Stimulated activated CD4-positive, alpha-beta T cell treated with anti-CD3 and anti-CD28 coated beads, TNF-alpha, amount 100 ng/mL, for 48 hours (primary cell): ENCODE measurements at places on chromosomes 3 and 15.

DNA sequence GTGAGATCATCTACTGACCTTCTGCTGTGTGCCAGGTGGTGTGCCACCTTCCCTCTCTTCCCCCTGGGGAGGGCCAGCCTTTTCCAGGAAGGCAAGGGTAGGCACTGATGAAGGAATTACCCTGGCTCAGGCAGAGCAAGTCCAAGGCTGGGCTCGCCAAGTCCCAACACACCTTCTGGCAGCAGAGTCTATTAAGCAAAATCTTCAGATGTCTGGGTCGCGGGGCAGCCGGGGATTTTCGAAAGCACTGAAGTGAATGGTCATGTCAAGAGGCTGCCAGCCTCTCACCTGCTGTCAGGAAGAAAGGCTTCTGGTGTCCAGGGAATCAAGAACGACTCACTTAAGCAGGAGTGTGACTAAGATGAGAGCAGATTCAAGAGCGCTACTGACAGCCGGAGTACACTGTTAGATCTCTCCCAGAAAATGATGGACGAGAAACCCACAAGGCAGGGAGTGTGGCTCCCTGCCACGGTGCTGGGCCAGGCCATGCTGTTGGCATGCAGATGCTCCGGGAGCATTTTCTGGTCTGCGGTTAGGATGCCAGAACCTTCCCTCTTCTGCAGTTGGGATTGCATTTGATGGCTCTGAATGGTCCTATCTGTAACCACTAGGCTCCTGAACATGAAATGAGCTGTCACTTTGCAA is 479.8 kb downstream of the SHQ1 start:
- no peak for DNase-seq

DNA sequence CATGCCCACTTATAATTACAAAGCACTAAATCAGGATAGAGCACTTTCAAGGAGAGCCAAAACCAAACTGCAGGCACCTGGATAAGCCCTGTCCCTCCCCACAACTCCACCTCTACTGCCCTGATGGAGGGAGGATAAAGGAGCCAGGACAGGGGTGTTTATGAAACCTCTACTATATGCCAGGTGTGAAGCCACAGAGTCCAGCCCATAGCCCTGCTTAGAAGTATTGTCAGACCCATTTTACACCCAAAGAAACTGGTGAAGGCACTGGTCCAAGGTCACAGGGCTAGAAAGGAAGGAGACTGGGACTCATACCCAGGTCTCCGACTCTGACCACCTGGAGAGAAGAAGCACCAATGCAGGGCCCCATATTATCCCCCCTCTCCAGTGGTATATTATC is 48.7 kb downstream of the SH3BP5 start:
- DNase-seq, result no peak

DNA sequence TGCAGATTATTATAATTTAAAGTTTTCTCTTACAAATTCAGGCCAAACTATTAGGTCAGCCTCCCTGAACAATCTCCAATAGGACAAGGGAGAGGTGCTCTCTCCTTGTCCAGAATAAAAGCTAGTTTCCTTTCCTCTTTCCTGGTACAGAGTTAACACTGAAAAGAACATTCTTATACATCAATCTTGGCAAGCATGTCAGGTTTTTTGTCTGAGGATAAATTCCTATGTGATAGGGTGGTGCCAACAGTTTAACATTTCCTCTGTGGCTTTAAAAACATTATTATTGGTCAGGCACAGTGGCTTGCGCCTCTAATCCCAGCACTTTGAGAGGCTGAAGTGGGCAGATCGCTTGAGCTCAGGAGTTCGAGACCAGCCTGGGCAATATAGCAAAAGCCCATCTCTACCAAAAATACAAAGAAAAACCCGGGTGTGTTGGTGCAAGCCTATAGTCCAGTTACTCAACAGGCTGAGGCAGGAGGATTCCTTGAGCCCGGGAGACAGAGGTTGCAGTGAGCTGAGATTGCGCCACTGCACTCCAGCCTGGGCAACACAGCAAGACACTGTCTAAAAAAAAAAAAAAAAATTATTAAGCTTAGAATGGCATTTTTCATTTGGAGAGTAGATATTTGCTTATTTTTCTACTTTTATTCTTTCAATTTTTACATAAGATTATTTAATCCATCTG is 13.7 kb upstream of the ULK4 start:
- no peak for DNase-seq

DNA sequence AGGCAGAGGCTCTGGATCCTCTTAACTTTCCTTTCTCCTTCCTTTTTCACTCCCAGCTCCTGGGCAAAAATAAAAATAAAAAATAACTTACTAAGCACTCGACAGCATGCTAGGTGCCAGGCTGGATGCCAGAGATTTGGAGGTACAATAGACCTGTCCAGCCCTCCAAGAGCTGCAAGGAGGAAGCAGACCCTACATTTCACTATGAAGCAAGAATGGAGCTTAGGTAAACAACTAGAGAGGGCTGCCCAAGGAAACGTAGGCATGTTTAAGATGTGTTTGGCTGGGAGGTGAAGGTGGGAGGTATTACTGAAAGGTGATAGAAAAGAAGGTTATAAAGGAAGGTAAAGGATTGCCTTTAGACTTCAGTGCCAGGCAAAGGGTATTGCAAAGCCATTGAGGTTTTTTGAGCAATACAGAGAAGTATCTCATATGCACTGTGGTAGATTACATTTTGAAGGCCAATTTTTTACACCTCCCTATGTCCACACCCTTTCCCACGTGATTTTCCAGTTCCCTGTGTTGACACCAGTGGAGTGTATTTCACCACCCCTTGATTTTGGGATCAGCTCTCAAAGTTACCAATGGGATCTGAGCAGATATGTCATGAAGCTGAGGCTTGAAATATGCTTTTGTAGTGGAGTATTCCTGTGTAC is 69.1 kb downstream of the DCLK3 start:
- DNase-seq, result no peak

GRCh38 chr3:184880276-184881019 is 68.5 kb downstream of the VPS8 start:
- DNase-seq, result no peak

DNA sequence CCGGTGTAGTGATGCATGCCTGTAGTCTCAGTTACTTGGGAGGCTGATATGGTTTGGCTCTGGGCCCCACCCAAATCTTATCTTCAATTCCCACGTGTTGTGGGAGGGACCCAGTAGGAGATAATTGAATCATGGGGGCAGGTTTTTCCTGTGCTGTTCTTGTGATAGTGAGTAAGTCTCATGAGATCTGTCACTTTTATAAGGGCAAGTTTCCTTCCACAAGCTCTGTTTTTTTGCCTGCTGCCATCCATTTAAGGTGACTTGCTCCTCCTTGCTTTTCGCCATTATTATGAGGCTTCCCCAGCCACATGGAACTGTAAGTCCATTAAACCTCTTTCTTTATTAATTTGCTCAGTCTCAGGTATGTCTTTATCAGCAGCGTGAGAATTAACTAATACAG is 566.7 kb upstream of the NECTIN3 start:
- no peak for DNase-seq

- no peak for DNase-seq
Measured at GRCh38 chr3:161551697-161552096, 55.1 kb downstream of the OTOL1 start.

DNA sequence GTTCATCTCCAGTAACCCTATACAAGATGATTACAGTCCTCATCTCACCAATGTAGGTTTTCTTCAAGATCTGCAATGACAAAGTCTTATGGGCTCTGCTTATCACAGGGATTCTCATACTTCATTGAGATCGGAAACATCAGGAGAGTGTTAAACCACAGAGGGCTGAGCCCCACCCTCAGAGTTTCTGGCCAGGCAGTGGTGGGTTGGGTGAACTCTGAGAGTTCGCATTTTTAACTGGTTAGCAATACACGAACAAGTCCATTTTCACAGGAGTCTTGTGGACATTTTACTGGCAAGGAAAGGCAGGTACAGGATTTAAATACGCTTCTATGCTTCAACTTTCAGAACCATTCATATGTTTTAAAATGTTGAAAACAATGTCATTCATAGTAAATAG is 366.7 kb upstream of the ROBO2 start:
- no peak for DNase-seq

DNA sequence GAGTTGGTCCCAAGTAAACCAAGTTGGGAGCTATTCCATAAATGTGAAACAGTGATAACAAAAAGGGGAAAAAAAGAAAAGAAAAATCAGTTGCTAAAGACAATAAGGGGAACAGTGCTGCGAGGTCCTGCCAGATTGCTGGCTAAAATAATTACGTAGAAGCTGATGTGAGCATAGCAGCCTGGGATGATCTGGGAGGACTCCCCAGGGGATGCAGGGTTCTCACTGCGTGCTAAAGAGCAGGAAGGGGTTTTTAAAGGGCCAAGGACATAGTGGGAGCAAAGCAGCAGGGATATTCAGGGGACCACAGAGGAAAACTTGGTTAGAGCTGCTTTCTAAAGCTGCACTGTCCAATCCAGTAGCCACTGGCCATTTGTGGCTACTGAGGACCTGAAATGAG is 133.0 kb upstream of the UMPS start:
- no peak for DNase-seq

DNA sequence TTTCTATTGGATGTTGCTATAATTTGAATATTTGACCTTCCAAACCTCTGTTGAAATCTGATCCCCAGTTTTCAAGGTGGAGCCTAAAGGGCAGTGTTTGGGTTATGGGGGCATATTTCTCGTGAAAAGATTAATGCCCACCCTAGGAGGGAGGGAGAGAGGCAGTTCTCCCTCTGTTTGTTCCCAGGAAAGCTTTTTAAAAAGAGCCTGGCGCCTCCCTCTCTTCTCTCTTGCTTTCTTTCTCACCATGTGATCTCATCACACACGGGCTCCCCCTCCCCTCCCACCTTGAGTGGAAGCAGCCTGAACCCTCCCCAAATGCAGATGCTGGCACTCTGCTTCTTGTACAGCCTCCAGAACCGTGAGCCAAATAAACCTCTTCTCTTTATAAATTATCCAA is 12.4 kb upstream of the GABRA5 start:
- no peak for DNase-seq

- DNase-seq, result no peak
Measured at GRCh38 chr3:58237941-58238681, 519 bp downstream of the ABHD6 start.

DNA sequence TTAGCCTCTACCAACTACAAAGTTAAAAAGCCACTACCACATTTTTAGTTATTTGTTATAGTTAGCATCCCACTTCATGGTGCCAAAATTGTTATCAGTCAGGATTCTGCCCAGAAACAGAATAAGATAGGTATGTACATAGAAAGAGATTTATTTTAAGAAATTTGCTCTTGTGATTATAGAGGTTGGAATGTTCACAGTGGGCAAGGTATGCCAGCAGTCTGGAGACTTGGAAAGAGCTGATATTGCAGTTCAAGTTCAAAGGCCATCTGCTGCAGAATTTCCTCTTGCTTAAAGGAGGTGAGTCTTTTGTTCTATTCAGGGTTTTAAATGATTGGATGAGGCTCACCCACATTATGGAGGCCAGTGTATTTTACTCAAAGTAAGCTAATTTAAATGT is 143.8 kb upstream of the POU1F1 start:
- no peak for DNase-seq

GRCh38 chr15:84625123-84625522 is 24.3 kb downstream of the ZSCAN2 start:
- no peak for DNase-seq

DNA sequence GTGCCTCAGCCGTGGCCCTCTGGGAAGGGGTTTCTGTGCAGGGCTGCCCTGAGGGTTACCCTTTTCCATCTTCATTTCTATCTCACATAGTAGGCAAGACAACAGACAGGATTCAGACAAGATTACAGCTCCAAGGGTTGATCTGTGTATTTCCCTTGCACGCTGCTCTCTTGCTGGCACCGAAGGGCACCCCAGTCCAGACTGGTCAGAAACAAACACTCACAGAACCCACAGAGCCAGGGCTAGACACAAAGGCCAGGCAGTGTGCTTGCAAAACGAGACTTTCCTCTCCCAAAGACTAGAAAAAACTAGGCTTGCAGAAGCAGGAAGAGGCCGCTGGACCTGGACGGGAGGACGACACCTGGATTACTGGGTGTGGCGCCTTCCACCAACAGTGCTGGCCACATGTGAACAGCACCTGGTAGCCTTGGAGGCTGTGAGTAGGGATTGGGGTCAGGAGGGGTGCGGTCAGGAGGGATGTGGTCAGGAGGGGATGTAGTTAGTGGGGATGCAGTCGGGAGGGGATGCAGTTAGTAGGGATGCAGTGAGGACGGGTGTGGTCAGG is 96.8 kb downstream of the BDH1 start:
- no peak for DNase-seq

DNA sequence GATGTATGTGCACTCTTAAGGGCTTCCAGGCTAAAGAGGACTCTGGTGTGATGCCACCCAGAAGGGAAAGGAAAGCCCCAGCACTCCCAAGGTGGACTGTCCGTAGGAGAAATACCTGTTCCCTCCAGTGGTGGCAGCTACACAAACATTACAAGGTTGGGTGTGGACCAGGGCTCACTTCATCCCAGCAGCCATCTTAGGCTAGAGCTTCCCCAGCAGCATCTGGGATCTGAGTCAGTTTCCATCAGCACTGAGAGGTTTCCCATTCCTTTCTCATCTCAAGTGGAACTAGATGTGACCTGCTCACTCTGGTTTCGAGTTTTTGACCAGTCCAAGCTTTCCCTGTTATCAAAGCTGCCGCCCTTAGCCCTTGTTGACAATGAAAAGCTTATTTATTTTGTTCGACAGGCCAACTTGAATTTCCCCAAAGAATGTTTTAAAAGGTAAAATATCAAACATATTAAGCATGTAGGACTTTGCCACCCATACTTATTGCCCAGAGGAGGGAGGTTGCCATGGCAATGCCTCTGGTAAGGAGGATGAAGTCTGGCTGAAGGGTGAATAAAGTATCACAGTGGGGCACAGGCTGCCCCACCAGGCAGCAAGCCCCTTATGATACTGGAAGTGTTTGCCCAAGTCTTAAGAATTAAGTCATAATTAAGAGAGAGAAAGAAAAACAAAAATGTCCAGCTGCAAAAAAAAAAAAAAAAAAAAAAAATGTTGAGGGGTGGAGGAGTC is 28.9 kb downstream of the CLDN18 start:
- DNase-seq, result no peak

DNA sequence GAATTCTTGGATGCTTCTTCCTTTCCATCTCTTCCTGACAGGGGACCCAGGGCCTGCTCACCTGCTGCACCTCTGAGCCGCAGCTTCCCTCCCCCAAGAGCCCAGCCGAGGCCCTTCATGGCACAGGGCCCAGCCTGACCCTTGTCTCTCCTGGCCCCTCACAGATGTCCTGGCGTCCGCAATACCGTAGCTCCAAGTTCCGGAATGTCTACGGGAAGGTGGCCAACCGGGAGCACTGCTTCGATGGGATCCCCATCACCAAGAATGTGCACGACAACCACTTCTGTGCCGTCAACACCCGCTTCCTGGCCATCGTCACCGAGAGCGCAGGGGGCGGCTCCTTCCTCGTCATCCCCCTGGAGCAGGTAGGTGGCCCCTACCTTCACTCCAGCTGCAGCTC is 66.2 kb downstream of the CORO2B start:
- no peak for DNase-seq
